Cardiac septum (tissue), 1 donor: ENCODE measurements at places on chromosomes 1 and 21. TPM values are rescaled to one million over a fixed set of nuclear protein-coding genes. Genes with fewer than 3 reads are reported as not detected.

- DNase-seq: no peak
Measured at GRCh38 chr1:200659269-200659668, 10.4 kb downstream of the DDX59 start.

DNA sequence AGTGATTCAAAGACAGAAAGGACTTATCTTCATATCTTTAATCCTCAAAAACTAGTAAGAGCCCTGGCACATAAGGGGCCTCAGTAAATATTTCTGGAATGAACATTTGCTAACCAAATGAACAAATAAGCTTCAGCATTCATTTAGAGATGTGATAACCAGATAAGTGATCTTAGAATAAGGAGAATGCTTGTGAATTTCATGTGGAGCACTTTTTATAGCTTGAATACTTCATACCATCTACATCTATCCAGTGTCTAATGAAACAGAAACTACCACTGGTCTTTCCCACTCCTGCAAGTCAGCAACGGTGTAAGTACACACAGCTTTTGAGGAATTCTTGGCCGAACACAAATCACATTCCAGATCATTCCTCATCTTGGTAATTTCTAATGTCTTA, 38.5 kb downstream of the EDEM3 start:
- DNase-seq: no peak

GRCh38 chr1:164440232-164440631, 118.8 kb upstream of the PBX1 start:
- peak; percentile 76 for DNase-seq

DNA sequence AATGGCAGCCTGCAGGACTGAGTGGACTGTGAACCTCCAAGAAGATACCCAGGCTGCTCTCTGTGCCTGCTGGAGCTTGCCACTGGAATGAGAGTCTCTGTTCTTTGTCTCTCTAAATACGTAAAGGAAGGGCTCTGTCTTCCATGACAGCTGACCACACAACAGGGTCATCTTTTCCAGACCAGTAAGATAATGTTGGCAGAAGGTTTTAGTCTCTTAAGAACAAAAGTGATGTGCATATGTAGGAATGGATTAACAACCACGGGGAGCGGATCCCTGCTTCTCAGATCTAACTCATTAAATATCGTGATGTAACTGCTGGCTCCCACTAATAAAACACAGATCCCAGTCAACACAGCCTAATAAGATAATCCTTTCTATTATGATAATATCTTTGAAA, 67.5 kb downstream of the MAP10 start:
- no peak for DNase-seq

FOXD3 gene
- 0.30 TPM for total RNA-seq

- DNase-seq: no peak
Measured at GRCh38 chr1:171313319-171313834, 606 bp upstream of the FMO4 start.

UMODL1 gene
- not detected for total RNA-seq
